GM23248 (cell line): ENCODE measurements at places on chromosomes 1 and 21. TPM values are rescaled to one million over a fixed set of nuclear protein-coding genes. Genes with fewer than 3 reads are reported as not detected.
A peak's percentile ranks its signal among the peaks of the same experiment; 100 is the strongest.

DNA sequence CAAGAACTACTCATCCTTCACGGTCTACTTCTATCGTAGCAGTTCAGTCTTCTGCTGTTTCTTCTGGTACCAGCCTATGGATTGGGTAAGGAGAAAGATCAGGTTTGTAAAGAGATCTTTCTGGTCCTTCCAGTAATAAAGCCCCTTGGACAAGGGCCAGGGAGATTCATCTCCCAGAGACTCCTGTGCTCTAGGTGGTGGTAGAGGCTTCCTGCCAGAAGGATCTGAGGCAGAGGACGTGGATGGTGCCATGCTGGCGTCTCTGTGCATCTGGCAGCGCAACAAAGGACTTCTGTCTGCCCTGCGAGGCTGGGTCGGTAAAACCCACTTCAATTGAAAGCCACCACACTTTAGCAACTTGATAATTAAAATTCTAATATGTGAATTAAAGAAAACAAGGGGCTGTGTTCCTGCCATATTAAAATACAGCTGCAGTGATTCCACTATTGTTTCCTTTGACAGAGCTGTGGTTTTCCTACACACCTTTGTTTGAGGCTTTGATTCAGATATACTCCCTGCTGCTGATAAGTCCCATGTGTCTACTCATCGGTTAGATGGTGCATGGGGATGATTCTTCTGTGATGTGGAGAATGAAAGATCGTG lies 73.6 kb downstream of the ROR1 start:
- H3K27ac ChIP-seq, result no peak overlapping the region
- no peaks in the 10 kb centered on the region for H3K4me1 ChIP-seq
- no peak for DNase-seq
- H3K36me3 ChIP-seq, result no peaks in the 10 kb centered on the region

DNA sequence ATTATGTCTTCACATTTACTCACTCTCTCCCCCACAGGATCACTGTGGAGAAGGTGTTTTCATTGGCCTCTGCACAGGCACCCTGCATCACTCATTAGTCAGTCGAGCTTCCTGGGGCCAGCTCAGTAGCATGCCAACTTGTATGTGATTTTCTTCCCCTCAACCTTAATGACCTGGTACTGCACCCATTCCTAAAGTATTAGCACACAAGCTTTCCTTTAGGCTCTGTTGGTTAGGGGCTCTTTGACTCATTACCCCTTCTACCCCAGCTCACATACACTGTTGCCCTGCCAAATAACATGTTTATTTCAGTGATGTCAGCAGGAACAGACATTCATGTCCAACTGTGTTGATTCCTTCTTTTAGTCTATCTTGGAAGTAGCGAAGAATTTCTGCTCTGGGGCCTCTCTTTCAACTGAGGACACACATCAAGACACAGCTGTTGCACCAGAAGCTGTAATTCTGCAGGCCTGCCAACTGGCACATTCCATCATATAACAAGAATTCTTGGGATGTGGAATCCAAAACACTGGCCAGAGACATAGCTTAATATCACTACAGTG lies 603.5 kb upstream of the ADAMTS5 start:
- peak overlapping the region; percentile 97 for H3K27ac ChIP-seq
- H3K4me3 ChIP-seq, result peak overlapping the region; percentile 20
- peak; percentile 95 for DNase-seq
- H3K4me1 ChIP-seq, result peaks cover 59% of the 10 kb centered on the region

DNA sequence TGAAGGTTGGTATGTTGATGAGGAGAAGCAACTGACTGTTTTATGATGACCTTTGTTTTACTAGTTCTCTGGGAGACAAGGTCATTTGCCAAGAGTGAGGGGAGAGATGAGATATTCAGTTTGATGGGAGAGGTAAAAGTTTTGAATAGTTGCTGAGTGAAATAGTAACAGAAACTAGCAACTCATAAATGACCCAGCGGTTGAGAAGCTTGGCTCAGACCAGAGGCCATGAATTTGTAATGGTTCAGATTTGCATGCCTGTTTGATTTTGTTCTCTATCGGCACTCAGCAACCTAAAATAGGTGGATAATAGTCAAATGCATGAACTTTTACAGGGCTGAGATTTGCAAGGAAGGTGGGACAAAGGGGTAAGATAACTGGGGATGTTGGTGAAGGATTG lies 6.6 kb downstream of the CCDC30 start:
- no peak overlapping the region for H3K27ac ChIP-seq
- DNase-seq, result no peak
- H3K27me3 ChIP-seq, result no peaks in the 10 kb centered on the region
- no peak overlapping the region for H3K4me3 ChIP-seq
- no peaks in the 10 kb centered on the region for H3K36me3 ChIP-seq
- H3K4me1 ChIP-seq, result no peaks in the 10 kb centered on the region

DNA sequence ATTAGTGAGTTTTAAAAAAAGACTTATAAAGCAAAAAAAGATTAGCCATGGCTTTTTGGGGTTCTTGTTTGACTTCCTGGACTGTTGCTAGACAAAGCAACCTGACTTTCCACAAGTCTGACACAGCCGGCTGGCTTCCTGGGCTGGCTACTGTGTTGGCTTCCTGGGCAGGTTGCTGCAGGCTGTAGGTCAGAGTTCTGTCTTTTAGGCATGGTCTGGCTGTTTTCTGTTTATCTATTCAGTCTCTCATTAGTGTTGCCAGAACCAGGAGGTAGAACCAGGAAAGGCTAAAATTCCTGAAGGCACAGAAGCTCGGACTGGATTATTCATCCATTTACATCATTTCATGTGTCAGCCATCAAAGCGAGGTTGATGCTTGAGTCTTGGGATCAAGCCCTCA lies 88.6 kb upstream of the SLC35F3 start:
- no peak overlapping the region for H3K4me3 ChIP-seq
- no peak for DNase-seq
- no peaks in the 10 kb centered on the region for H3K36me3 ChIP-seq
- H3K4me1 ChIP-seq, result no peaks in the 10 kb centered on the region
- H3K27me3 ChIP-seq, result no peaks in the 10 kb centered on the region

GRCh38 chr1:20578721-20579395 lies 10.0 kb upstream of the CDA start:
- DNase-seq, result peak; percentile 51
- H3K27ac ChIP-seq, result no peak overlapping the region
- H3K36me3 ChIP-seq, result no peaks in the 10 kb centered on the region
- no peaks in the 10 kb centered on the region for H3K27me3 ChIP-seq

DNA sequence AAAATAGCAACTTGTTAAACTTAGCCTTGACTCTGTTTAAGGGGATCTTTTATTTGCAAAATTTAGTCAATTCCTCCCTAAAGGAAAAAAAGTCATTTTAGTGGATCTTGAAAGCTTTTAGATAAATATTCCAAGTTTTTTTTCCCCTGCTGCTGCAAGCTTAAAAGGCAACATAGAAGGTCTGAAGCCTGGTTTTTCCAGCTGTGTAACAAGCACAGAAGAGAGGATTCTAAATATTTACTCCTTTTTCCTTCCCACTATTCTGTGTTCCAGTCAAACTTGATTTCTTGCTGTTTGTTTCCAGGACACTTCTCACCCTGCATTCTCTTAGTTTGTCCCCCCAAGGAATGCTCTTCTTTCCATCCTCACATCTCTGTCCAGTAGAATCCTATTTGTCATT lies 86.7 kb downstream of the NFIA start:
- no peaks in the 10 kb centered on the region for H3K36me3 ChIP-seq
- DNase-seq, result no peak
- no peaks in the 10 kb centered on the region for H3K27me3 ChIP-seq
- no peak overlapping the region for H3K4me3 ChIP-seq
- H3K4me1 ChIP-seq, result peaks cover 30% of the 10 kb centered on the region
- no peak overlapping the region for H3K27ac ChIP-seq

- no peaks in the 10 kb centered on the region for H3K4me1 ChIP-seq
- no peak overlapping the region for H3K4me3 ChIP-seq
- no peaks in the 10 kb centered on the region for H3K27me3 ChIP-seq
- H3K36me3 ChIP-seq, result peaks cover 29% of the 10 kb centered on the region
- DNase-seq, result no peak
These were observed 27.6 kb downstream of the NUP133 start for GRCh38 chr1:229480495-229480894.

DNA sequence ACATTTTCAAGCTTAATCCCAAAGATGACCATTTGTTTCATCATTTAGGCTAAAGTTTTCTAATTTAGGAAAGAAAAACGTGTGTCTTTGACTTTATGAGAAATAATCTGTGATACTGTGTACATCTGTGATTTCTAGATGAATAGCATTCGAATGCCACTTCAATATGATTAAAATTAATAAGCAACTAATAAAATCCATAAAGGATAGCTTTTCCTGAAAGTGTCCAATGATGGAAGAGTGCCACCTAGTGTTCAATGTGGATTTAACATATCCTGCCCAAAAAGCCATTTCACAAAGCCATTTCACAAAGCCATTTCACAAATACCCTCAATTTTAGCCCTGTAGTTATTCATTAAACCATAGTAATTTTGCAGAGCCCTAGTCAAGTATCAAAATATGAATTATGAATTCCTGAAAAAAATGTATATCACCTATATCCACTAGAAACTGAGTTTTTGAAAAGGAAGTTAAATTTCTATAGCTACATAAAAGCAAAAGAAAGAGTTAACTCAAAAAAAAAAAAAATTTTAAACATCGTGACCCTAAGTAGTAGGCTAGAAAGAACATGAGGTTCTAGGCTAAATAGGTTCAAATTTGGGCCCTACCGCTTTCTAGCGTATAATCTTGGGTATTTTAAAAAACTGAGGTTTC lies 19.1 kb downstream of the NME7 start:
- H3K27ac ChIP-seq, result no peak overlapping the region
- peak; percentile 71 for DNase-seq
- H3K36me3 ChIP-seq, result no peaks in the 10 kb centered on the region

DNA sequence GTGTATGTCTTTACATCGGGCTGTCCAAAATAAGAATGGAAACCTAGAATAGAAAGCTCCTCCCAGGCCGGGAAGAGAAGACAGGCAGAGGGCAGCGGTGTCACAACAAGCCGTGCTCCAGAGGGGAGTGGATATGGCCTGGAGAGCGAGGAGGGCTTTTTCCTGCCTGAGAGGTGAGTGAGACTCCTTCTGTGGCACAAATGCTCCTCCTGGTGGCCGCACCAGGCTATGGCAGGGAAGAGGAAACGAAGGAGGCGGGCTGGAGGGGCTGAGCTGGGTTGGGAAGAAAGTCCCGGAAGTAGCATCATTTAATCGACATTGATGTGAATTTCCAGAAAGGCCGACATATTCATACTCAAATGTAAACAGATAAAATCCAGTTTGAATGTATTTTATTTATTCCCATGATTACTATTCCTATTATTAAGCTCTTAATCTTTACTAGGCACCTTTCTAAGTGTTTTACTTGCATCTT lies 54.7 kb downstream of the MEF2D start:
- no peak overlapping the region for H3K27ac ChIP-seq
- peak; percentile 87 for DNase-seq
- H3K4me1 ChIP-seq, result no peaks in the 10 kb centered on the region
- H3K4me3 ChIP-seq, result no peak overlapping the region

- H3K27me3 ChIP-seq, result peaks cover 8% of the 10 kb centered on the region
- H3K4me1 ChIP-seq, result no peaks in the 10 kb centered on the region
- DNase-seq, result peak; percentile 22
These were observed 43.9 kb downstream of the ABCG1 start for GRCh38 chr21:42262831-42263231.

DNA sequence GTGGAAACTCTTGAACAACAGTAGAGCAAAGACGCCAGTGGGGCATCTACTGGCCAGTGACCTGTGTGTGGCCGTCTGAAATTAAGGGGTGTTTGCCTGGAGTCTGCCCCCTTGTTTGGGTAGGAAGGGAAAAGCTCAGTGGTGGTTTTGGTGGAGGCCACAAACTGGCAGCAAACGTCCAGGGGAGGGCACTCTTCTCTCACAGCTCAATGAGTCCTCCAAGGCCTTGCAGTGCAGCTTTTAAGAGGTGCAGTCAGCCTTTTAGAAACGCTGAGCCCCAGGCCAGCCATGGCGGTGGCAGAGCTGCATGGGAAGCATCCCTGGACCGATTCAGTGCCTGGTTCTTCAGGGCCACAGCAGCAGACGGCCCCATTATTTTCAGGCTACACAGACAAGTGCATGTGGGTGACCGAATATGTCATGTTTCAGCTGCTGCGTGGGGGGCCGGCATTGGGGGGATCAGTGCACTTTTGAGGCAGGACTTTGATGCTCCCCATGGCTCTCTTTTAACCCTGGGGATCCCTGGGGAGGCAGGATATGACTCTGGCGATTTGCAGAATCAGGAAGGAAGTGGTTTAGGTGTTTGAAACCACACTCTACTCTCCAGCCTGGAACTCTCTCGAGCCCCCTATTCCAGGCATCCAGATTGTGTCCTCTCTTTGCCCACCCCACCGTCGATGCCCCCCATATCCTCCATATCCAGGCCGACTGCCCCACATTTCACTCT lies 414.0 kb downstream of the PRDM2 start:
- H3K27me3 ChIP-seq, result peaks cover 16% of the 10 kb centered on the region
- DNase-seq, result peak; percentile 79
- H3K27ac ChIP-seq, result no peak overlapping the region
- H3K36me3 ChIP-seq, result no peaks in the 10 kb centered on the region

- peak within 1 kb of the TSS; percentile 80 for H3K4me3 ChIP-seq
- H3K4me1 ChIP-seq, result peaks cover 11% of the 10 kb centered on the region
- DNase-seq, result peak; percentile 90
- peak within 1 kb of the TSS; percentile 29 for H3K27ac ChIP-seq
- no peaks in the 10 kb centered on the region for H3K36me3 ChIP-seq
These were observed at the start of gene WLS for GRCh38 chr1:68232289-68233148. WLS (minus strand) TSS chr1:68232523; CDS start chr1:68232299, 224 bp downstream.

DNA sequence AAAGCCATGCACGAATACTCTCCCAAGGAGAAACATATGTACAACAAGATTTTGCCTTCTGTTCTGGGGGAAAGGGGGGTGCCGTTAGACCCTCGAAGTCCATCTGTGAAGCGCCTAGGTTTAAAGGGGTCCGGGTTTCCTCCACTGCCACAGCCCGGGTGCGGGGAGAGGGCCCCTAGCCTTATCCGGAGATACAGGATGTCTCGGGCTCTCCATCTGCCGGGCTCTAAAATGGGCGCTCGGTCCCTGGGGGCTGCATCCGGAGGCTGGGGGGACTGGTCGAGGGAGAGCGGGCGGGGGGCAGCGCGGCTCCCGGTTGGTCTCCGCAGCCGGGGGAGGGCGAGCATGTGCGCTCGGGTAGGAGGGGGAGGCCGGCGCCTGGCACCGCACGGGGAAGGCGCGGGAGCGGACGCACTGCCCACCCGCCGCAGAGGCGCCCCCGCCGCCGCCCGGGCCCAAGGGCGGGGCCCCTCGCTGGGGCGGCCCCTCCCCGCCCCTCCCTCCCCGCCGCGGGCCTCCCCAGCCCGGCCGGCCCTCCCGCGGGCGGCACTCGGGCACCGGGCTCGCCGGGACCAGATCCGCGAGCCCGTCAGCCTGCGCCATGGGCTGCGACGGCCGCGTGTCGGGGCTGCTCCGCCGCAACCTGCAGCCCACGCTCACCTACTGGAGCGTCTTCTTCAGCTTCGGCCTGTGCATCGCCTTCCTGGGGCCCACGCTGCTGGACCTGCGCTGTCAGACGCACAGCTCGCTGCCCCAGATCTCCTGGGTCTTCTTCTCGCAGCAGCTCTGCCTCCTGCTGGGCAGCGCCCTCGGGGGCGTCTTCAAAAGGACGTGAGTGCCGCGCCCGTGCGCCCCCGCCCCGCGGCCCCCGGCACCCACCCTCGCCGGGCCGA lies 63.1 kb downstream of the ELK4 start:
- no peak overlapping the region; the same call in 1 of the 2 replicates for H3K4me3 ChIP-seq
- no peak overlapping the region for H3K27ac ChIP-seq
- no peaks in the 10 kb centered on the region for H3K36me3 ChIP-seq

Gene NUAK2
- 3.0 and 4.4 TPM in 2 replicates for total RNA-seq
